Stimulated activated CD4-positive, alpha-beta T cell treated with anti-CD3 and anti-CD28 coated beads, TNF-alpha, amount 100 ng/mL, for 4 hours (primary cell): ENCODE measurements at places on chromosomes 2 and 18.

- DNase-seq: no peak
These were observed 16.6 kb upstream of the E2F6 start for GRCh38 chr2:11482473-11483035.

- no peak for DNase-seq
These were observed 208.5 kb upstream of the ACVR2A start for GRCh38 chr2:147636238-147636882.

- DNase-seq: no peak
These were observed 194.7 kb downstream of the RND3 start for GRCh38 chr2:150292807-150293206.

DNA sequence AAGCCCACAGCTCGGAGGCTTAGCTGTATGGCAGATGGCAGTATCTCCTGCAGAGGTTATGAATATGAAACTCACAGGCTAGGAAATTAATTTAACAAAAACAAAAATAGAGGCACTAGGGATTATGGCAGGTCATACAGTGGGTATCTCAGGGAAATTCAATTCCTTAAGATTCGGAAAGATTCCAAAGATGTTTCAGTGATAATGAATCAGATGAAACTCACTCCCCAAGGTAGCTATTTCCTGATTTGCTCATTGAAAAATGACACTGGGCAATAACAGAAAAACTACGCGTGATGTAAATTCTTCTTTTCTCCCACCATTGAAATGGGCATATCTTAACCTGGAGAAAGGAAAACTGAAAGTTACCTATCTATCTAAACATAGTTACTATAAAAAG is 414.1 kb downstream of the STK39 start:
- DNase-seq: no peak

DNA sequence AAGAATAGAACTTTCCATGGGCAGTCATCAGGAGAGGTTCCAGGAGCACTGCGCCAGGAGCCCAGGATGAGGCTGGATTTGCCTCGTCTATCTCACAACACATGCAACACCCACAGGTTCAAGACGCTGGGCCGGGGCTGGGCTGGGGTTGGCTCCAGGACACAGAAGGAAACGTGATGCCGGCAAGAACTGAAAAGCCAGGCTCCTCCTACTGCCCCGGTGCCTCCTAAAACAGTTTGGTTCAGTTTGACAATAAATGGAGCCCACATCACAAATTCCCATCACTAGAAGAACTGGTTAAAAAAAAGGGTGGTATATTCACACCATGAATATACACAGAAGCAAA is 75.9 kb downstream of the INHBB start:
- DNase-seq: no peak

GRCh38 chr2:237723602-237724001 is 75.0 kb upstream of the RBM44 start:
- no peak for DNase-seq

DNA sequence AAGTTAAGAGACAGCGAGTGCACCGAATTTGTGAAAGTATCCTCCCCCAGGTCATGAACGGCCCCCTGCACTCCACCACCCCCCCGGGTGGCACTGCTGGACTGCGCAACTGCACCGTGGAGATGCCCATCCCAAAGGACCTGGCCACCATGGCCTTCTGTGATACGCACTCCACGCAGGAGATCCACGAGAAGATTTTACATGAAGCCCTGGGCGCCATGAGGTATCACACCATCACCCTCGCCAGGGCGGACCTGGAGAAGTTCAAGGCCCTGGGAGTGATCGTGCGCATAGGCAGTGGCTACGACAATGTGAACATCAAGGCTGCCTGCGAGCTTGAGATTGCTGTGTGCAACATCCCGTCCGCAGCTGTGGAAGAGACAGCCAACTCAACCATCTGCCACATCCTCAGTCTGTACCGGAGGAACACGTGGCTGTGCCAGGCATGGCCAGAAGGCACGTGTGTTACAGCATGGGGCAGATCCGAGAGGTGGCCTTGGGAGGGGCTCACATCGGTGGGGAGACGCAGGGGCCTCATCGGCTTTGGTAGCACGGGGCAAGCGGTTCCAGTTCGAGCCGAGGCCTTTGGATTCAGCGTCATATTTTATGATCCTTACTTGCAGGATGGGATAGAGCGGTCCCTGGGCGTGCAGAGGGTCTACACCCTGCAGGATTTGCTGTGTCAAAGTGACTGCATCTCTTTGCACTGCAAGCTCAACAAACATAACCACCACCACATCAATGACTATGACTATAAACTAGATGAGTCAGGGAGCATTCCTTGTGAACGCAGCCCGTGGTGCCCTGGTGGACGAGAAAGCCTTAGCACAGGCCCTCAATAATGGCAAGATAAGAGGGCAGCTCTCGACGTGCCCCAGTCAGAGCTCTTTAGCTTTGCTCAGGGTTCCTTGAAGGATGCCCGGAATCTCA is 290.8 kb upstream of the MC4R start:
- no peak for DNase-seq

GRCh38 chr2:86786001-86786536 is 4.6 kb downstream of the CD8A start:
- DNase-seq: no peak

- DNase-seq: no peak
These were observed 26.4 kb downstream of the TBC1D8 start for GRCh38 chr2:101124643-101125366.

GRCh38 chr2:164706522-164706921 is 85.2 kb upstream of the GRB14 start:
- no peak for DNase-seq

DNA sequence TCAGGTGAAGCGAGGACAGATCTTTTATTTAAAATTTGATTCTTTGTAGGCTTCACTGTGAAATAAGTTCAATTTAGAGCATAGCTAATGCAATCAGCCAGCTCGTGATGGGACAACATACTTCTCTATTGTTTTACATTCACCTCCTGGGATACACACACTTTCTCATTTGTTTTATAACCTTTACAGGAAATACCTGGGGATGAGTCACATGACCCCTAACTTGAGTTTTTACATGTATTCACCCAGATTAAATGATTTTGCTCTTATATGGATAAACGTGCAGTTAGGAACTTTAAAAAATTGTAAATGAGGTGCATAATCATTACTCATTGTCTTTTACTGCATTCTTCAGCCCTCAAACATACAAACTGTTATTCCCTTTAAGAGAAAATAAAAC is 152.1 kb downstream of the NEDD4L start:
- DNase-seq: no peak

DNA sequence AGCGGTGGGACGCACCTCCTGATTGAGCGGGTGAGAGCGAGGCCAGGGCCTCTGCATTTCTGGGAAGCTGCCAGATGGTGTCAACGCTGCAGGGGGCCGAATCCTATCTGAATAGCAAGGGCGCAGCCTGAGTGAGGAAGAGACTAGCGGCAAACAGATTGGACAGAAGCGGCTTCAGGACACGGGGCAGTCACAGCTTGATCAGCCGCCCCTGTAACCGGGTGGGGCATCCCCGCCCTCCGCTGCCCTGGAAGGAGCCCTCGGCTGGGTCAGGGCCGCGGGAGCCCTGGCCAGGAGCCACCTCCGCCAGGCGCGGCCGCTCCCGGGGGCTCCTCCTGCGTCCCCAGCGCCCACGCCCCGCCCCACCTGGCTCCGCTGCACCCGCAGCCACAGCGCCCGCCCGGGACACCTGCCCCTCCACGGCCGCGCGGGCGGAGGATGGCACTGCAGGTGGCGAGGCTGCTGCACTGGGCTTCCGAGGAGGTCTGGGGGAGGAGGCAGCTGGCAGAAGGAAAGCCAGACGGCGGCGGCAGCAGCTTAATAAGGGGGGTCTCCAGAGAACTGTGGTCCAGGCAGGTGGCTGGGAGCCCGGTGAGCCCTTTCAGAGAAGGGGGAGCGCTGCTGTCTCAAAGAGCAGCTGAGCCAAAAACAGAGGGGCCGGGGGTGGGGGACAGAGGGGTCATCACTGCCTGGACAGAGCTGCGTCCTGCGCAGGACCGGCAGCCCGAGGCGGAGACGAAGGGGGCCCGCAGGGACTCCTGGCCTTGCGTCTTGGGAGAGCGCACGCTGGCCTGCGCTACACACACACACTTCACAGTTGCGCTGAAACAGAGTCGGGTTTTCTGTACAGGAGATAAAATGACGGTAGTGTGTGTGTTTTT is 18.8 kb upstream of the SOX11 start:
- DNase-seq: no peak

- DNase-seq: no peak
These were observed 177.5 kb downstream of the ANAPC1 start for GRCh38 chr2:111706481-111707001.

DNA sequence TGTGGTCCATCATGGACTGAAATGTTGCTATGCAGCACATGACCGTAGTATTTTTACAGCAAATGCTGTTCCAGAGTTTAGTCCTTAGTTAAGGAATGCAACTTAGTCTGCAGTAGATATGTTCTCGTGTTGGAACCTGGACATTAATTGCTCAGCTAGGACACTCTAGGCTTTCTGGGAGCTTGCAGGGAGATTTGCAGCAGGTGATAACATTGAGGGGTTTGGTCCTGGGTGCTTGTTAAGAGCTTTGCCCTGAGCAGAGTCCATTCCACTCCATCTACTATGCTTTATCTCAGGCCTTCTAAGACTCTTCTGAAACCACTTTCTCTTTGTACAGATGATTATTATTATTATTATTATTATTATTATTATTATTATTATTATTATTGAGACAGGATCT is 27.1 kb downstream of the DRC1 start:
- no peak for DNase-seq

- DNase-seq: no peak
These were observed 183.1 kb upstream of the ARL4C start for GRCh38 chr2:234679741-234680687.

DNA sequence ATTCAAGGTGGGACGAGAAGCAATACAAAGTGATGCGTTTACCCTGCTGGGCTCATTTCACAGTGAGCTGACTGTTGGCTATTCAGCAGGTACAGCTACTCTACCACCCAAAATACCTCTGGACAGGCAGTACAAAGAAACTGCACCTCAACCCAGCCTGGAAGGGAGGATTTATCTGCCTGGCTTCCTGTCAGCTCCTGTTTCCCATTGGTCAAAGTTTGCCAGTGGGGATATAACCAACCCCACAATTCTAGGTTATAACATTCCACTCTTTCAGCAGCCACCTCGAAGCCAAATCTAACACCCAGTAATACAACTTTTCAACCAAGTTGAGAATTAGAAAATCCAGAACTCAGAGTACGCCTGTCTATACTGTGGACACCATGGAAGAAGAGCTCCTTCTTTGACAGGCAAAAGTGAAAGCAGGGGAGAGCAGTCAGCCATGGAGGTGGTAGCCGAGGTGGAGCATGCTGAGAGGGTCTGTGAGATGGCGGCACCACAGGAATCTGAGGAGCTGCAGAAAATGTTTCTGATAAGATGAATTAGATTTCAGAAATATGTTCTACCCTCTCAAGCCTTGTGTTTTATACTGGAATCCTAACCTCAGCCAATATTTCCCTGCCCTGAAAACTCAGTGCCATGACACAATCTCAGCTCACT is 10.8 kb downstream of the DUSP19 start:
- no peak for DNase-seq

DNA sequence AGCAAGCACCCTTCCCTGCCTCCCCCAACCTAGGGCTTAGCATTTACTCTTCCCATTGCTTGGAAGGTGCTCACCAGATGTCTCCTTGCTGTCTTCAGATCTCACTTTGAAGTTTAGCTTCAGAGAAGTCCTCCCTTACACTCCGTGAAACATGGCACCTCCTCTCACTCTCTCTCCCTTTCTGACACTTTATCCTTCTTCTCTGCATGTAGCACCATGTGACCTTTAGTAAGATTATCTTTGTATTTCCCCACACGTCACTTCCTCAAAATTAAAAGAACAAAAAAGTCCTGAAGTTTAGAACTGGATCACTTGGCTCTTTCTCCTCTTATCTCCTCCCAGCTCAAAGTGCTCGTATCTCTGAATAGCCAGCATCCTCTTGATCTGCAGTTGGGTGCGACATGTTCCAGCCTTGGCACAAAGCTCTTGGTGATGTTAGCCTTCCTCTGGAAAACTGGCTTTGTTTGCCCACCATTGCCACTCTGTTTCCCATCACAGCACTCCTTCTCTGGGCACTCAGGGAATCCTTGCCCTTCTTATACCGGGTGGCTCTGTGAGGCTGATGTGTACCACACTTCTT is 40.6 kb upstream of the EPAS1 start:
- DNase-seq: no peak

DNA sequence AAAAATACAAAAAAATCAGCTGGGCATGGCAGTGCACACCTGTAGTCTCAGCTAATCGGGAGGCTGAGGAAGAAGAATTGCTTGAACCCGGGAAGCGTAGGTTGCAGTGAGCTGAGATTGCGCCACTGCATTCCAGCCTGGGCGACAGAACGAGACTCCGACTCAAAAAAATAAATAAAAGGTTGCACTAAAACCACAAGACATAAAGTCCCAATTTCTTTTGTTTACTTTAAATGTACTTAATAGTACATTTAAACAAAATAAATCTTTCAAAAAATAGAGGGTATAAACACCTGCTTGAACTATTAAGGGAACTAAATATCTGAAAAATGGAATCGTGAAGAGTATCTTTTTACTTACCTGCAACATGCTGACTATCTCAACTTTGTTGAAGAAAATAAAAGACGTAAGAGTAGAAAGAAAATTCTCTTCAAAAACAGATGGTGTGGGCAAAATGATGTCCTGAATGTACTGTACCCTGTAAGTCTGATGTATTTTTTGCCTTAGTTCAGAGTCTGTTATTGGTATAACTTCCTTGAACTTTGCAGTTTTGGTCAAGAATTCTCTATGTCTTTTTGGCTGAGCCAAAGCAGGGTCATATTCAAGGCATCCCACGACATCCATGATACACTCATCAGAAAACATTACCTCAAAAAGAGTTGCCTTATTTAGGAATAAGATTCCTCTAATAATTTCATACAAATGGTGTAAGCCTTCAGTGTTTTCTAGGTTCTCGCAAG is 19.2 kb downstream of the PPP4R3B start:
- no peak for DNase-seq

GRCh38 chr2:60614319-60614718 is 60.9 kb upstream of the BCL11A start:
- DNase-seq: no peak

DNA sequence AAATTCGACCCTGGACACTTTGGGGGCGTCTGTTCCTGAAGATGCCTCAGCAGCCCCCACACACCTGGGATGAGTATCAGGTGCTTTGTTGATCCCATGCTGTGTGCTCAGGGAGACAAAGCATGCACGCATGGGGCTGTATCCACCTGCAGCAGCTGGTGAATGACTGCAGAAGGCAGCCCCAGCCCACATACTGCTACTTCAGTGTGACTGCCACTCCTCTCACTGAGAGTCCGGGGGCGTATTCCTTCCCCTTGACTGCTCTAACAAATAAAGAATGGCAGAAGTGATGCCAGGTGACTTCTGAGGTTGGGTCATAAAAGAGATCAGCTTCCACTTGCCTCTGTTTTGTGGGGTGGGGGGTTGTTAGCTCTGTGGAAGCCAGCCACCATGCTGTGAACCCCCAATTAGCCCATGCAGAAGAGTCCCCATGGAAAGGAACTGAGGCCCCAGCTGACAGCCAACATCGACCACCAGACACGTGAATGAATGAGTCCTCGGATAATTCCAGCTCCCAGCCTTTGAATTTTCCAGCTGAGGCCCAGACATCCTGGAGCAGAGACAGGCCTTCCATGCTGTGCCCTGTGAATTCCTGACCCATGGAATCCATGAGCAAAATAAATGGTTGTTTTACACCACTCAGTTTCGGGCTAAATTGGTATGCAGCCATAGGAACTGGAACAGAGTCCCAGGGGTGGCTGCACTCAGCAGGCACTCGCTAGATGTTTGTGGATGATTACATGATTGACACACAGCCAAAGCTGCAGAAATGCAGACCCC is 289.3 kb downstream of the CELF4 start:
- DNase-seq: no peak

GRCh38 chr2:146994246-146994645 is 850.6 kb upstream of the ACVR2A start:
- DNase-seq: no peak
